ENCODE measurements at places on chromosomes 1 and 21. TPM values are rescaled to one million over a fixed set of nuclear protein-coding genes. Genes with fewer than 3 reads are reported as not detected.

SLC44A5 gene
- total RNA-seq = not detected

PAFAH2 gene
- 3.3 TPM for total RNA-seq

G0S2 gene
- total RNA-seq = 4.7 TPM

PNRC2 gene
- 47.0 TPM for total RNA-seq

GJA9 gene
- not detected for total RNA-seq

TCP10L gene
- total RNA-seq = not detected

PRAMEF25 gene
- not detected for total RNA-seq

PDZK1IP1 gene
- not detected for total RNA-seq

STPG1 gene
- total RNA-seq = 7.2 TPM

PLPPR4 gene
- not detected for total RNA-seq

EXOC8 gene
- total RNA-seq = 11.1 TPM

AADACL4 gene
- not detected for total RNA-seq

RAB42 gene
- 14.1 TPM for total RNA-seq

THEM5 gene
- total RNA-seq = not detected

CD101 gene
- 0.35 TPM for total RNA-seq

EVI5 gene
- 12.8 TPM for total RNA-seq

TMPRSS15 gene
- total RNA-seq = 0.20 TPM

ACP6 gene
- 9.6 TPM for total RNA-seq

RPTN gene
- not detected for total RNA-seq

FABP3 gene
- 18.5 TPM for total RNA-seq

CYP2J2 gene
- total RNA-seq = not detected

SMCP gene
- total RNA-seq = not detected

KIF21B gene
- total RNA-seq = 0.33 TPM

ADORA3 gene
- total RNA-seq = not detected

ISG15 gene
- total RNA-seq = 98.4 TPM

TTC24 gene
- total RNA-seq = not detected

SPRR4 gene
- total RNA-seq = not detected

ARHGEF2 gene
- 38.7 TPM for total RNA-seq

C1orf141 gene
- not detected for total RNA-seq

ACTN2 gene
- not detected for total RNA-seq

DLGAP3 gene
- not detected for total RNA-seq

S100A14 gene
- not detected for total RNA-seq

NCAM2 gene
- total RNA-seq = 2.5 TPM

PCBP3 gene
- total RNA-seq = 0.23 TPM

CDC42 gene
- 317 TPM for total RNA-seq

GNG4 gene
- total RNA-seq = 6.1 TPM

LIPI gene
- total RNA-seq = not detected

TMEM269 gene
- 0.42 TPM for total RNA-seq

APOBEC4 gene
- not detected for total RNA-seq

RGSL1 gene
- not detected for total RNA-seq

DAP3 gene
- 111 TPM for total RNA-seq

TMEM54 gene
- total RNA-seq = 6.3 TPM

LENEP gene
- not detected for total RNA-seq

MUTYH gene
- total RNA-seq = 11.6 TPM

KCNK2 gene
- total RNA-seq = 2.8 TPM

TNFRSF4 gene
- not detected for total RNA-seq

FMO1 gene
- not detected for total RNA-seq

BARHL2 gene
- not detected for total RNA-seq

DNAI4 gene
- 0.10 TPM for total RNA-seq

AUNIP gene
- 10.3 TPM for total RNA-seq

SRGAP2B gene
- total RNA-seq = 5.6 TPM

EXTL1 gene
- total RNA-seq = not detected

ADGRL4 gene
- total RNA-seq = 0.49 TPM

UBL4B gene
- not detected for total RNA-seq

FAM151A gene
- not detected for total RNA-seq

KCNE2 gene
- total RNA-seq = not detected

LSS gene
- 66.7 TPM for total RNA-seq

YIPF1 gene
- total RNA-seq = 15.2 TPM

FTCD gene
- total RNA-seq = not detected

Data from MG63 (cell line).